Motor neuron (in vitro differentiated cells): ENCODE measurements at places on chromosomes 16 and 17.

DNA sequence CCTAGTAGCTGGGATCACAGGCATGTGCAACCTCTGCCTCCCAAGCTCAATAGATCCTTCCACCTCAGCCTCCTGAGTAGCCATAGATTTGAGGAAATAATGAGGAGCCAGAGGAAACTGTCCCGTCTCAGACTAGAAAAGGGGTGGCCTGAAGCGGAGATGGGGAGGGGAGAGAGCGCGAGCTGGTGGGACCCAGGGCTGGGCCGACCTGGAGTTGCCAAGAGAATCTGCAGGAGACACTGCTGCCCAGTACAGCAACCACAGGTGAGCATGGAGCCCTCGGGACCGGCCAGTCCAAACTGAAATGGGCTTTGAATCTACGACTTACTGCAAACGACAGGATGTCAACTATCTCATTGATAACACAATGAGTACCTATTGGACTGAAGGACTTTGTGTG lies 24.3 kb downstream of the CD300A start:
- no peak for ATAC-seq

- ATAC-seq: no peak
These were observed 10.7 kb downstream of the GALNS start for GRCh38 chr16:88846088-88846487.

GRCh38 chr16:25018972-25019617 lies 3.9 kb upstream of the ARHGAP17 start:
- ATAC-seq: no peak

DNA sequence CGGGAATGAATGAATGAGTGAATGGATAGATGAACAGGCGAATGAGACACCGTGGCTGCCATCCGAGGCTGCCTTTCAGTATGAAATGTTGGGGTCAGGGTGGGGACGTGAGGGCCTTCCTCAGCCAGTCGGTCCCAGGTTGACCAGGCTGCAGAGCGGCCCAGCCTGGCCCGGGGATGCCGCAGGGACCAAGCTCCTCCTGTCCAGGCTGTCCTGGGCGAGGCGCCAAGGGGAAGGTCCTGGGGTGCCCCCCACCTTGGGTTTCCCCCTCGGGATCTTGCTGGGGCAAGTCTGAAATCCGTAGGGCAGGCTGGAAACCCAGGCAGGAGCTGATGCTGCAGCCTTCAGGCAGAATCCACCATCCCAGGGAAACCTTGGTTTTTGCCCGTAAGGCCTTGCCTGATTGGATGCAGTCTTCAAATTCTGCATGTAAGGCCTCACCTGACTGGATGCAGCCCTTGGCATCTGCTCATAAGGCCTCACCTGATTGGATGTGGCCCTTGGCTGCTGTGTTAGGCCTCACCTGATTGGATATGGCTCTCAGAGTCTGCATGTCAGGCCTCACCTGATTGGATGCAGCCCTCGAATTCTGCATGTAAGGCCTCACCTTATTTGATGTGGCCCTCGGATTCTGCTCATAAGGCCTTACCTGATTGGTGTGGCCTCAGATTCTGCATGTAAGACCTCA lies 61.7 kb upstream of the ZNF469 start:
- ATAC-seq: peak; percentile 62

DNA sequence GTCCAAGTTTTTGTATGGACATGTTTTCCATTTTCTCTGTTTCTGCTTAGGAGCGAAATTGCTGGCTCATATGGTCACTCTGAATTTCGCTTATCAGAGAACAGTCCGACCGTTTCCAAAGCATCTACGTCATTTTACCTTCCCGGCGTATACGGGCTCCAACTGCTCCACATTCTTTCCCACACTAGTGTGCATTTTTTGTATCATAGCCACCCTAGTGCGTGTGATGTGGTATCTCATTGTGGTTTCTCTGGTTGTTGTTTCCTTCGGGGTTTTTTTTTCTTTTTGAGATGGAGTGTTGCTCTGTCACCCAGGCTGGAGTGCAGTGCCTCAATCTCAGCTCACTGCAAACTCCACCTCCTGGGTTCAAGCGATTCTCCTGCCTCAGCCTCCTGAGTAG lies 31.0 kb upstream of the BHLHA9 start:
- no peak for ATAC-seq

- ATAC-seq: no peak
These were observed 88.4 kb upstream of the CDH5 start for GRCh38 chr16:66278111-66278531.

- peak; percentile 14 for ATAC-seq
These were observed 17.3 kb downstream of the COTL1 start for GRCh38 chr16:84600343-84601229.

GRCh38 chr17:67156269-67157199 lies 88.5 kb downstream of the HELZ start:
- ATAC-seq: no peak

- ATAC-seq: peak; percentile 98
These were observed at the start of gene TTLL6 for GRCh38 chr17:48816774-48817590. TSS of gene TTLL6 (minus strand) at chr17:48817229. CDS start at chr17:48817072, 157 bp downstream.

GRCh38 chr16:85202631-85203461 lies 90.6 kb upstream of the CIBAR2 start:
- ATAC-seq: peak; percentile 76

- ATAC-seq: no peak
These were observed 25.7 kb downstream of the KATNB1 start for GRCh38 chr16:57761301-57761700.

DNA sequence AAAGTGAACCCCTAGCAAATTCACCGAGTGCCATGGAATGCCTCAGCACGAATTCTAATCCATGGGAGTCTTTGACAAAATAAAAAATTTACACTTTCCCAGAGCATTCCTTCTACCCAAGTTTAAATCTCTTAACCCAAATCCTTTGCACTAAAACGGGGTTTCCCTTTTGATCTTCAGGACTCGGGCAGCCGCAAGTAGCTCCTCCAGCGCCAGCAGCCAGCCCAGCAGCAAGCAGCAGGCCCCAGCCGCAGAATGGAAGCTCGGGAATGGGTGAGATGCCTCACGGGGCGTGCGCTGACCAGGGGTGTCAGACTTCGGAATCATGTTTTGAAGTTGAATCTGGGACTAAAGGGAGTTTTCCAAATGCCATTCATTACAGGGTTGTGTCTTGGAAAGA lies 42.4 kb downstream of the RPA1 start:
- no peak for ATAC-seq

GRCh38 chr16:72111657-72112451 lies 18.2 kb downstream of the DHX38 start:
- ATAC-seq: peak; percentile 26

GRCh38 chr17:2398182-2398581 lies 2.7 kb downstream of the MNT start:
- no peak for ATAC-seq

DNA sequence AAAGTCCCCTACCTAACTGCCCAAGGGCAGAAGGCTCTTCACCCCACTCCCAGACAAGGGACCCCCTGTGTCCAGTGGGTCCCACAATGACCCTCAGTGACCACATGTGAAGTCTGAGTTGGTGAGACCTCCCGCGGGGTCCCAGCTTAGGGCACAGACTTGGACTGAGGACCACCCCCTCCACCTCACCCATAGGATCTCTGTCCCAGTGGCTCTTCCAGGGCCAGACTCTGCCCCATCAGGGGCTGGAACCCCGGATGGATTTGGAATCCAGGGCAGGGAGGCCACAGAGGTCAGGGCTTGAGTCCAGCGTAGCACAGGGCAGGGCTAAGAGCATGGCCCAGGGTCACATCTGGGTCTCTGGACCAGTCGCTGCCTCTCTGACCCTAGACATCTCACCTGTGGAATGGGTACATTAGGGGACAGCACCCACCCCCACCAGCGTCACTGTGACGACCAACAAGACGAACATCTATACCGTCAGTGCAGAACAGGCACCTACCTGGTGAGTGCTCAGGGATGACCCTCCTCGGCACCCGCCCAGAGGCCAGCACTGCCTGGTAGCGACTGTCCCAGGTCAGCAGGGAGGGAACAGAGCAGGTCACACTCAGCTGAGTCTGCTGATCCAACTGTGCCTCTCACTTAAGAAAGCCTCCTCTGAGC lies 37.7 kb downstream of the TNFRSF13B start:
- ATAC-seq: no peak

DNA sequence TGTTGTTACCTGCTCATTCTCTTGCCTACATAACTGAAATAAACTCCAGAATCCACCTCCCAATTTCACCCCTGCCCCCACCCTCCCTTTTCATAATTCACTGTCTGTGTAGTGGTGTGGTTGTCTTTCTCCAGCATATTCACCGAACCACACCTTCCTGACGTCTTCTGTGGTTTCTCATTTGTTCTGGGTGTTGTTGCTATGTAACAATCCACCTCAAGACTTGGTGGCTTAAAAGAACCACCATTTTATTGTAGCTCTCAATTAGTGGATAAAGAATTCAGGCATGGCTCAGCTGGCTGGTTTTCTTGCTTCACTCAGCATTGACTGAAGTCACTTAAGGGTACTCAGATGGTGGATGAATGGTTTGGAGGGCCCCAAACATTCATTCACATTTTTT lies 229.8 kb downstream of the MAF start:
- ATAC-seq: no peak

GRCh38 chr16:77009453-77009852 lies 181.5 kb upstream of the MON1B start:
- ATAC-seq: no peak

DNA sequence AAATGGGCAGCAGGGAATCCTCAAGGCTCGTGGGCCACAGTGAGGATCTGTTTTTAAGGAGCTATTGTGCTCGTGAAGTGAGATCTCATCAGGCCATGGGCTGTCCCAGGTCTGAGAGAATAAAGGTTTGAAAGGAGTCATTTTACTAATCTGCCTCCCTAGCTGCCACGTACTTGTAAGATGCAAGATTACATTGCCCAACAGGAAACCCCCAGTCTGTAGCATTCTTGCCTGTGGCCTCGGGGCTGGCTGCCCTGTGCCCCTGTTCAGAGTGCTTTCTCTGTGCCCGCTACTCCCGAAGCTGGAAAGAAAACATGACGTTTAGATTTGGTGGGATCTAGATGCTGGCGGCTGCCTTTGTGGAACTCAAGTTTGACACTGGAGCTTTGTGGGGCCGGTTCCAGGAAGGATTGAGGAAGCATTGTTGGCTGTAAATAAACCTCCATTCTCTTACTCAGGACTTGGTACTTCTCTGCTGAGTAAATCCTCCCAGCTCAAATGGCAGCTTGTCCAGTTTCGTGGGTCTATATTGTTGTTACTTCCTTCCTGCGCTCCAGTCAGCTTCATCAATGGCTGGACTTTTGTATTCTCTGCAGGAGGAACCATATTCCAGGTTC lies 21.2 kb downstream of the SAP30BP start:
- no peak for ATAC-seq

GRCh38 chr16:70701596-70701995 lies 15.7 kb upstream of the MTSS2 start:
- ATAC-seq: no peak

DNA sequence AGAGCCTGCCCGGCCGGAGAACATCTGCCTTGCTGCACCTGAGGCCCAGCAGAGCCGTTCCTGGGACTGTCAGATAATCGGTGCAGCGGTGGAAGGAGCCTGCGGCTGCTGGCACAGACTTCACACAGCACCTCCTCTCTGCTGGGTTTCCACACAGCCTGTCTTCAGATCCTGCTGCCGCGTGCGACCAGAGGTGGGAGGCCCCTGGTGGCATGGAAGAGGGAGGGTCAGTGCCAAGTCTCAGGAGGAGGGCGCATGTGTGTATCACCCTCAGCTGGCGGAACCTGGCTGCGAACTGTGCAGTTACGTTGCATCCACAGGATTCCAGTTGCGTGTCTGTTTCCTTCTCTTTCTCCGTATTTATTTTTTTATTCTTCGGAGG lies 3.3 kb downstream of the CDK5R1 start:
- ATAC-seq: no peak

- no peak for ATAC-seq
These were observed 29.9 kb downstream of the PLCG2 start for GRCh38 chr16:81808933-81809480.

GRCh38 chr17:13725288-13725990 lies 123.7 kb upstream of the HS3ST3A1 start:
- no peak for ATAC-seq

DNA sequence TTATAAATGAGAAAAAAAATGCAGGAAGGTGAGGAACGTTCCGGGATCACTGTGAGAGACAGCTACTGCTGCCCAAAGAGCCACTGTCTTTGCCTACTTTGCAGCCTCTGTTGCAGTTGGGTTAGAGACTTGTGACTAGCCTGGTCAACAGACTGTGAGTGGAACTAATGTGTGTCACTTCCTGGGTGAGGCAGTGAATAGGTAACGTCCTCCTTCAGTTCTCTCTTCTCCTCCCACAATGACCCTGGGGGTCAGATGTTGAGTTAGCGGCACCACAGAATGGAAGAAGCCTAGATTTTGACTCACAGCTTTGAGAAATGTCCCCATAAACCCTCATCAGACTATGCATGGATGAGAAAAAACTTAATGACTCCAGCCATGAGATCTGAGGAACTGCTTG lies 5.2 kb downstream of the C16orf46 start:
- no peak for ATAC-seq

DNA sequence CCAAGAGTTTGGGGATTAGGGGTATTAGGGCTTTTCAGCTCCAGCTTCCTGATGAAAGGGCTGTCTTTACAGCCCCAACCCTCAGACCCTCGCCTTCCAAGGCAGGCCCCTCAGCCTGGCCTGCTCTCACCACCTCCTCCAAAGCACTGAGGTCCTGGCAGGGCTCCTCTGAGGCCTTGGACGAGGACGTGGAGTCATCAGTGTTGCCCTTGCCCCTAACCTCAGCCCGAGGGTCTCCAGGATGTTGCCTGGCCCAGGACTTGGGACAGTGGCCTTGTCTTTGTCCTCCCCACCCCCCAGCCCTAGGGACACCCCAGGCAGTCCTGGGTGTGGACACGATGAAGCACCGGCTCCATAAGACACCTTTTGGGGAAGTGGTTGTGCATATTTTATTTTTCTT lies 28.2 kb downstream of the B9D1 start:
- ATAC-seq: no peak

GRCh38 chr16:13866073-13866472 lies 53.9 kb upstream of the ERCC4 start:
- ATAC-seq: peak; percentile 44

DNA sequence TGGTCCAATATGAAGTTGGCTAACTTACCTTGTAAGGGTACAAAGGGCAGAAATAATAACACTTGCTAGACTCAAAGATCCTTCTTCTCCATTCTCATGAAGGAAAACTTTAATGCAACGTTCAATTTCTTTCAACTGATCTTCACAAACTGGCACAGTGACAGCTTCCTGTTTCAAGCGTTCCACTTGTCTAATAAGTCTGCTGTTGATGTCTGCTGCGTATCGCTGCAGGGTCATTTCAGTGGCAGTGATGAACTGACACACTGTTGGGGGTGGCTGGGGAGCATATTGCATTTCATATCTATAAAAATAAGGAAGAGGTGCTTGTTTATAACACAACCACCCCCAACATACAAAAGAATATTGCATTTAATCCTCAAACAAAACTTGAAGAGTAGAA lies 33.5 kb upstream of the ARL6IP1 start:
- no peak for ATAC-seq

- ATAC-seq: peak; percentile 32
These were observed 3.4 kb upstream of the NTN3 start for GRCh38 chr16:2467528-2468232.

- ATAC-seq: peak; percentile 42
These were observed 6.9 kb downstream of the CREBBP start for GRCh38 chr16:3873482-3874173.

- no peak for ATAC-seq
These were observed 434.0 kb upstream of the MON1B start for GRCh38 chr16:76756951-76757350.

DNA sequence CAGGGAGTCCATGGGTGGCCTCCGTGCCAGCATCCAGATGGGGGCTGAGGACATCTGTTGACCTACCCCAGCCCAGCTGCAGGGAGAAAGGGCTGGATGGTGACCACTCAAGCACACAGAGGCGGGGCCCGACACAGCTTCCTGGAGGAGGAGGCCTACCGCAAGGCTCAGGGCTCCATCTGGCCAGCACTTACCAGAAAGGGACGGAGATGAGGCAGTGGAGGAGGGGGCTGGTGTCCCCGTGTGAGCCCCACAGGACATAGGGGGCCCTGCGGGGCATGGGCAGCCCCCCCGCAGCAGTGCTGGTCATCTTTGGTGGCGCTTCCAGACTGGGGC lies 147.5 kb upstream of the CIBAR2 start:
- ATAC-seq: peak; percentile 48
